SK-N-DZ (cell line): ENCODE measurements at places on chromosomes 4 and X.

- DNase-seq: no peak
Measured at GRCh38 chr4:112852601-112853000, 196.9 kb upstream of the ANK2 start.

DNA sequence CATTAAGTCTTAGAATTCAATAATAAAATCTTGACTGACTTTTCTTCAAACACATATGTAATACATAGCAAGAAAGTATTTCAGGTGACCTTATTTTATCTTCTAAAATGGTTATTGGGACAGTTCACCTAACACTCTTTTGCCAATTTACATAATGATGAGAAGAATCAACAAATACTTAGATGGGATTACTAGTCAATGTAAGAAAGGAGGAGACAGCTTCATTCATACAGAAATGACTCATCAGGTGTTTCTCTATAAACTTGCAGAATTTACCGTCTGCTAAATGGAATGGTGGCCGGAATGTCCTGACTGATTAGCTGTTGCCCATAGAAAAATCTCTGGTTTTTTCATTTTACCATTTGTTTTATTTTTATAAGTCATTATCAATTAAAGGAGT, 115.0 kb upstream of the ETNPPL start:
- no peak for DNase-seq

- DNase-seq: no peak
Measured at GRCh38 chrX:45807572-45808425, 607.1 kb upstream of the DIPK2B start.

DNA sequence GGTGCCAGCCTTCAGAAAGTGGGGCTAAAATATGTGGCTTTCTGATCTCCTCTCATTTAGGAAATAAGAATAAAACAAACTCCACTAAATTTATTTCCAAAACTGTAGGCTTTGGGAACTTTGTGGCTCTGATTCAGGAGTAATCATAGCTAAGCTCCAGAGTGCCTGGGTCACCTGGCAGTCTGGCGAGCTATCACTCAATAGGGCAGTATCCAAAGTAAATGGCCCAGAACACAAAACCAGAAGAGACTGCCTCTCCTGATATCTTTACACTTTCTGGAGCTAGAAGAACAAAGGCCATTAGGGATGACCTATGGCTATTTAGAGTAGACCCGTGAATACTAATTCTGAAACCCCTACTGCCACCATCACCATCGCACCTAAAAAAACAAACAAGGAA, 17.0 kb upstream of the PPARGC1A start:
- DNase-seq: no peak
